ENCODE measurements at places on chromosomes 7 and 10.

DNA sequence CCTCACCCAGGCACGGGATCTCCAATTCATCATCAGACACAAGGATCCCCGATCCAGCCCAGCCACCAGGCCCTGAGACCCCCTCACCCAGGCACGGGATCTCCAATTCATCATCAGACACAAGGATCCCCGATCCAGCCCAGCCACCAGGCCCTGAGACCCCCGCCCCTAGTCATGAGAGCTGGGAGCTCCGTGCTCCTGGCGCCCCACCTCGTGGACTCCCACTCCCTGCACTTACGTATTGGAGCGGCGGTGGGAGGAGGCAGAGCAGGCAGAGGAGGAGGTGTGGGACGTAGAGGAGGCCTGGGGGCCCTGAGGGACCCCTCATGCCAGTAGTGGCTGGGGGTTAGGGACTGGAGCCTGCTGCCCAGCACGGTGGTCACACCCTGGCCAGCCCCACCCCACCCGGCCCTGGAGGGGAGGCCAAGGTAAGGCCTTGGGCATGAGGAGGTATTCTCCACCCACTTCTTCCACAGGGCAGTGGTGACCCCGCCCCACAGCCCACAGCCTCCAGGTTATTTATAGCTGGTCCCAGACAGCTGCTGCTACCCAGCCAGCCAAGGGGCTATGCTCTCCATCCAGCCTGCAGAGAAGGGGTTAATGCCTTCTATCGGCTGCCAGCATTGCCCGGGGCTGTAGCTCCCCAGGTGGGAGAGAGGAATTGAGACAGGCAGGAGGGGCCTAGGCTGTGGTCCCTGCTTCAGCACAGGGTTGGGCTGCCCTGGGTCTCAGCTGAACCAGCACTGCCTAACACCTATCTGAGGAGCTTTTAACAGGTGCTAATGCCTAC lies 17.6 kb upstream of the CRHR2 start:
- H3K27me3 ChIP-seq, result peaks cover 12% of the 10 kb centered on the region
- H3K4me1 ChIP-seq, result peaks cover 10% of the 10 kb centered on the region
- DNase-seq, result no peak

- H3K4me1 ChIP-seq, result no peaks in the 10 kb centered on the region
- no peaks in the 10 kb centered on the region for H3K36me3 ChIP-seq
- H3K27ac ChIP-seq, result no peak overlapping the region
- H3K4me3 ChIP-seq, result no peak overlapping the region
- DNase-seq, result no peak
These were observed 1402.5 kb upstream of the CELF2 start for GRCh38 chr10:9615189-9615588.

DNA sequence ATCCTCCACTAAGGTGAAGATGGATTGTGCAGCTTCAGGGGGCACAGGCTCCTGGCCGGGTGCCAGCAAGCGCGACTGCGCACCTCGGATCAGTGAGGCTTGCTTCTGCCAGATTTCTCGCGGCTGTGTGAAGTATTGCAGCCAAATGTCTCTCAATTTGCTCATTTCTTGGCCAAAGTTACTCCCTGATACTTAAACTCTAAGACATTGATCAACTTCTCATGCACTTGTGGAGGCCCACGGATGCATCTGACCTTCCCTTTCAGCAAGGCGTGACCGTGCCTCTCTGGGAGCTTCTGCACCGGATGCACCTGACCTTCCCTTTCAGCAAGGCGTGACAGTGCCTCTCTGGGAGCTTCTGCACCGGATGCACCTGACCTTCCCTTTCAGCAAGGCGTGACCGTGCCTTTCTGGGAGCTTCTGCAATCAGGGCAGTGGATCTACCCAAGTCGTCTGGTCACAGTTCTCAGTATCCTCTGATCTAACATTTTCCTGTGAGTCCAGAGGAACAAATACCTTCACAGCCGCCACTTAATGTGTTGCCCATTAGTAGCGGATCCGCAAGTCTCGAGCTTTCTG lies 248.3 kb downstream of the ADARB2 start:
- no peaks in the 10 kb centered on the region for H3K4me1 ChIP-seq
- H3K36me3 ChIP-seq, result no peaks in the 10 kb centered on the region
- DNase-seq, result no peak
- no peak overlapping the region for H3K4me3 ChIP-seq
- peaks cover 27% of the 10 kb centered on the region for H3K27me3 ChIP-seq

- peaks cover 26% of the 10 kb centered on the region for H3K27me3 ChIP-seq
- no peaks in the 10 kb centered on the region for H3K36me3 ChIP-seq
- DNase-seq, result no peak
- H3K27ac ChIP-seq, result no peak overlapping the region
These were observed 25.5 kb upstream of the RBM33 start for GRCh38 chr7:155618708-155619633.

GRCh38 chr7:32043688-32044087 lies 26.5 kb downstream of the PDE1C start:
- DNase-seq, result no peak
- H3K27me3 ChIP-seq, result no peaks in the 10 kb centered on the region
- no peaks in the 10 kb centered on the region for H3K4me1 ChIP-seq
- peaks cover 2% of the 10 kb centered on the region for H3K36me3 ChIP-seq
- H3K4me3 ChIP-seq, result no peak overlapping the region

- H3K27me3 ChIP-seq, result peaks cover 3% of the 10 kb centered on the region
- no peaks in the 10 kb centered on the region for H3K4me1 ChIP-seq
- H3K4me3 ChIP-seq, result no peak overlapping the region
- no peak for DNase-seq
- H3K36me3 ChIP-seq, result peaks cover 2% of the 10 kb centered on the region
- no peak overlapping the region for H3K27ac ChIP-seq
These were observed 96.1 kb upstream of the CDK6 start for GRCh38 chr7:92932450-92932849.

- H3K27me3 ChIP-seq, result peaks cover 28% of the 10 kb centered on the region
- no peak overlapping the region for H3K27ac ChIP-seq
- H3K4me3 ChIP-seq, result no peak overlapping the region
- no peaks in the 10 kb centered on the region for H3K4me1 ChIP-seq
- no peak for DNase-seq
These were observed 27.0 kb upstream of the HIBADH start for GRCh38 chr7:27689591-27690164.

DNA sequence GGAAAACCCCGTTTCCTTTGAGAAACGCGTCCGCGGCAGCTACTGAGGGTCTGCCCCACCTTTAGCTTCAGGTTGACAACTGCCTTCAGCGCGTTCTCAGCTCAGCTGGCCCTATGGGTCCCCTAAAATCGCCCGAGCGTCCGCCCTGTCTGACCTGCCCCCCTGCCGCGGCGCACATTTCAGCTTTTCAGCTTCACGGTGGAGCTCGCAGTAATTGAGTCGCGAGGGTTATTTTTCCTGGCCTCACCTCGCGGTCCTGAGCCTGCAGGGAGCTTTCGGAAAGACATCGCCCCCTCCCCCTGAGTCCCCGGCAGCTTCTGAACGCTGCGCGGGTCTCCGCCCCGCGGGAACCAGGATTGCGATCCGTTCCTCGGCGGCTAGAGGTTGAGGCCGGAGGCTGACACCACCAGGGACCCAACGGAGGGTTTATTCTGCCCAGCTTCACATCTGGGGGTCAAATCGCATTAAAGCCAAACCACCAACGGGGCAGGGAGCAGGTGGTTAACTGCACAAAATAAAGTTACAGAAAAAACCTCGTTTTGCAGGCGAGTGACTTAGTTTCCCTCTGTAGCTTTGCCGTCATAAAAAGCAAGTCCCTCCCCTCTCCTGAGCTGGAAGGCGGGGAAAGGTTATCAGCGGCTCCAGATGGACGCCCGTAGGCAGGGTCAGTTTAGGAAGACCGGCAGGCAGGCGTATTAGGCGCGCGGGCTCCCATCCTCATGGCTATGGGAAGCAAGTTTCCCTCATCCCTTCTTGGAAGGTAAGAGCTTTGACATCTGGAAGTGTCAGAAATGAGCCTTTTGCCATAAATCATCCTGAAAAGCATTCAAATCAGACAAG lies 11.0 kb downstream of the TWIST1 start:
- no peak for DNase-seq
- H3K4me3 ChIP-seq, result no peak overlapping the region
- H3K27ac ChIP-seq, result no peak overlapping the region
- peaks cover 73% of the 10 kb centered on the region for H3K27me3 ChIP-seq
- H3K36me3 ChIP-seq, result no peaks in the 10 kb centered on the region
- H3K4me1 ChIP-seq, result no peaks in the 10 kb centered on the region

DNA sequence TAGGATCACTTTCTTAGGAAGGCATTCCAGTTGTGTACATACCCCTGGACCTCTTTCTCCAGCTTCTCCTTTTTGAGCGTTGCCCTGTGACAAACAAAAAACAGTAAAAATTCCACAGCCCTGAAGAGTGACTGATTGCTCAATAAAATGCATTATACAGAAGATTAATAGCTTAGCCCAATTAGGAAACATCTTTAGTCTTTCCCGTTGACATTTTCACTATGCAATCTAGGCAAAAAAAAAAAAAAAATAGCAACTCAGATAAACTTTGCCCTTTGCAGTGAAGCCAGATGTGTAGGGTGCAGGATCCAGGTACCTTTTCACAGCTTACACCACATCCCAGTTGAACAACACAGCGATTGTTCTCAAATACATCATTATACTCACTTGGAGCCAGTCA lies 17.9 kb downstream of the COL28A1 start:
- no peaks in the 10 kb centered on the region for H3K36me3 ChIP-seq
- peaks cover 17% of the 10 kb centered on the region for H3K27me3 ChIP-seq
- H3K4me3 ChIP-seq, result no peak overlapping the region

DNA sequence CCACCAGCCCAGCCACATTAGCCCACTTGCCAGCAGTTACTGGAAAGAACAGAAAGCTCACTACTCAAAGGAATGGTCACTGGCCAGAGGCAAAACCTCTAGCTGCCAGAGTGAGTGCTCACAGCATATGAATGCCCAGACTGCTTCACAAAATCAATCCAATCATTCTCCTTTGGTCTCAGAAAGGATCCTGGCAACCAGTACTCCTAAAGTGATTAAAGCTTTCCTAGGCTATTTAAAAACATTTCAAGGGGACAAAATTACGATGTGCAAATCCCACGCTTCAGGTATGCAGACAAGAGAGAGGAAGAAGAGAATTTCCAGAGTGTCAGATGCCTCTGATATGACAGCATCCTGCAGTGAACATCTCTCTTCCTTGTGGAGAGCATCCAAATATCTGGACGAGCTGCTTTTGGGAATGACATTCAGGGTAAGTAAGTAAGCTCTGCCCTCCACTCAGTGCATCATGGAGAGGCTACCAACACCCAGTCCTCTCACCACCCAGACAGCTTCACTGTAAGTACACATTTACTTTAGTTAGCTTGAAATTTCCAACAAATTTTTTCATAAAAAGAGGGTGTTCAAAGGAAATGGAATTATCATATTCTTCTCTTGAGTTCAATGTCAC lies 25.1 kb downstream of the ICA1 start:
- H3K36me3 ChIP-seq, result no peaks in the 10 kb centered on the region
- DNase-seq, result no peak
- no peak overlapping the region for H3K27ac ChIP-seq
- peaks cover 54% of the 10 kb centered on the region for H3K27me3 ChIP-seq
- H3K4me3 ChIP-seq, result no peak overlapping the region

GRCh38 chr10:71819441-71819861 lies 31.6 kb downstream of the PSAP start:
- no peak overlapping the region for H3K27ac ChIP-seq
- peaks cover 14% of the 10 kb centered on the region for H3K4me1 ChIP-seq
- H3K4me3 ChIP-seq, result no peak overlapping the region
- no peaks in the 10 kb centered on the region for H3K27me3 ChIP-seq
- no peak for DNase-seq

GRCh38 chr10:70512149-70512639 lies 33.6 kb downstream of the PALD1 start:
- H3K27ac ChIP-seq, result no peak overlapping the region
- H3K36me3 ChIP-seq, result peaks cover 4% of the 10 kb centered on the region
- H3K4me1 ChIP-seq, result no peaks in the 10 kb centered on the region
- no peak for DNase-seq
- peaks cover 17% of the 10 kb centered on the region for H3K27me3 ChIP-seq

- peaks cover 9% of the 10 kb centered on the region for H3K27me3 ChIP-seq
- no peak for DNase-seq
- H3K36me3 ChIP-seq, result no peaks in the 10 kb centered on the region
- peaks cover 12% of the 10 kb centered on the region for H3K4me1 ChIP-seq
These were observed 62.1 kb upstream of the LYZL2 start for GRCh38 chr10:30691639-30692015.

DNA sequence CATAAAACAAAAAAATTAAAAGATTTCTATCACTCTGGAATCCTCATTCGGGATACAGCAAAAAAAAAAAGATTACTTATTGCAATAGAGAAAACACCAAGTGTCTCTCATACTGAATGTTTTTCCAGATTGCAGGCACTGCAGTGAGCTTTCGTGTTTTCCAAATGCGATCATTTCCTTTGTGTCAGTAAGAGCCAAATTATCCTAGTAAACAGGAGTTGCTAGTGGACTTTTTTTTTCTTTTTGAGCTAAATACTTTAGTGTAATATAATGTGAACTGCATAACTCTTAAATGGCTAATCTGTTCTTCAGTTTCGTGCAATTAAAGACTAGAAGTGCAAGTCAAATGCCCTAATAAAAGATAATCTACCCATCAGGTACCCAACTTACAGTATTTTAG lies 44.4 kb upstream of the TOMM7 start:
- no peak overlapping the region for H3K27ac ChIP-seq
- no peaks in the 10 kb centered on the region for H3K4me1 ChIP-seq
- H3K36me3 ChIP-seq, result peaks cover 1% of the 10 kb centered on the region
- DNase-seq, result no peak

DNA sequence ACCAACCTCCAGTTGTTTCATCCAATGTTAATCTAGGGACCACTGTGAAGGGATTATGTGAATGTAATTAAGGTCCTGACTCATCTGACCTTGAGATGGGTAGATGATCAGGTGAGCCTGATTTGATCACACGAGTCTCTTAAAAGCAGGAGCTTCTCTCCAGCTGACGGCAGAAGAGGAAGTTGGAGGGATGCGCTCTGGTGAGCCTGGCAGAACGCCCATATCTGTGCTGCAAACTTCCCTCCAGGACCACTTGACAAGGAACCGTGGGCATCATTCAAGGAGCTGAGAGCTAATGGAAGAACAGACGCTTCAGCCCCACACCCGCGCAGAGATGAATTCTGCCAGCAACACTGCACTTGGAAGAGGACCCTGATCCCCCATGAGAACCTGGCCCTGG lies 642.4 kb downstream of the TNS3 start:
- no peaks in the 10 kb centered on the region for H3K4me1 ChIP-seq
- no peak for DNase-seq
- H3K27ac ChIP-seq, result no peak overlapping the region
- no peak overlapping the region for H3K4me3 ChIP-seq
- H3K36me3 ChIP-seq, result no peaks in the 10 kb centered on the region

- H3K27ac ChIP-seq, result no peak overlapping the region
- H3K4me1 ChIP-seq, result no peaks in the 10 kb centered on the region
- no peak for DNase-seq
These were observed 67.7 kb downstream of the GPAM start for GRCh38 chr10:112115781-112116385.

GRCh38 chr10:126080879-126081411 lies 184.6 kb downstream of the FANK1 start:
- no peak overlapping the region for H3K4me3 ChIP-seq
- H3K27ac ChIP-seq, result no peak overlapping the region
- no peaks in the 10 kb centered on the region for H3K4me1 ChIP-seq
- no peaks in the 10 kb centered on the region for H3K27me3 ChIP-seq
- H3K36me3 ChIP-seq, result no peaks in the 10 kb centered on the region

GRCh38 chr10:125823663-125824251 lies 411 bp downstream of the BCCIP start:
- peak; percentile 14 for DNase-seq
- H3K36me3 ChIP-seq, result peaks cover 28% of the 10 kb centered on the region
- no peak overlapping the region for H3K4me3 ChIP-seq
- H3K27me3 ChIP-seq, result no peaks in the 10 kb centered on the region
- peaks cover 28% of the 10 kb centered on the region for H3K4me1 ChIP-seq
